Right atrium auricular region (tissue), 2 donors: ENCODE measurements at places on chromosomes 5 and 9. TPM values are rescaled to one million over a fixed set of nuclear protein-coding genes. Genes with fewer than 3 reads are reported as not detected.

GRCh38 chr9:114425126-114425525 is 37.3 kb upstream of the AKNA start:
- no peak for DNase-seq
- no peaks in the 10 kb centered on the region for H3K4me1 ChIP-seq
- H3K36me3 ChIP-seq = no peaks in the 10 kb centered on the region
- no peaks in the 10 kb centered on the region for H3K27me3 ChIP-seq
- H3K4me3 ChIP-seq = no peak overlapping the region

DNA sequence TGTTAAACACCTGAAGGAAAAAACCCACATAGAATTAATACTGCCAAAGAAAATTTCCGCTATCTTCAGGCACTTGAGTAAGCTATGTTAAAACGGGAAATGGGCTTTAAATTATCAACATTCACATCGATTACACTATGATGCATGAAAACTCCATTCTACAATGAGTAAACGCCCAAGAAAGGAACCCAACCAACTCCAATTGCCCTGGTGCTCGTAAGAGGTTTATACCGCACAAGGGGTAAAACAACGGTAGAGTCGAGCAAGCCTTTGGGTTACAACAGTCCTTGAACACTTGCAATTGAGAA is 1.0 kb downstream of the AGTPBP1 start:
- H3K4me1 ChIP-seq = no peaks in the 10 kb centered on the region
- peak overlapping the region; percentile 95 for H3K27ac ChIP-seq
- DNase-seq = no peak

- no peak overlapping the region for H3K4me3 ChIP-seq
- H3K27me3 ChIP-seq = no peaks in the 10 kb centered on the region
- H3K36me3 ChIP-seq = no peaks in the 10 kb centered on the region
- no peak overlapping the region for H3K27ac ChIP-seq
- DNase-seq = peak; percentile 52
Observed at GRCh38 chr9:121827251-121827967, 176.0 kb downstream of the DAB2IP start.

DMRT3 gene
- not detected for total RNA-seq

DNA sequence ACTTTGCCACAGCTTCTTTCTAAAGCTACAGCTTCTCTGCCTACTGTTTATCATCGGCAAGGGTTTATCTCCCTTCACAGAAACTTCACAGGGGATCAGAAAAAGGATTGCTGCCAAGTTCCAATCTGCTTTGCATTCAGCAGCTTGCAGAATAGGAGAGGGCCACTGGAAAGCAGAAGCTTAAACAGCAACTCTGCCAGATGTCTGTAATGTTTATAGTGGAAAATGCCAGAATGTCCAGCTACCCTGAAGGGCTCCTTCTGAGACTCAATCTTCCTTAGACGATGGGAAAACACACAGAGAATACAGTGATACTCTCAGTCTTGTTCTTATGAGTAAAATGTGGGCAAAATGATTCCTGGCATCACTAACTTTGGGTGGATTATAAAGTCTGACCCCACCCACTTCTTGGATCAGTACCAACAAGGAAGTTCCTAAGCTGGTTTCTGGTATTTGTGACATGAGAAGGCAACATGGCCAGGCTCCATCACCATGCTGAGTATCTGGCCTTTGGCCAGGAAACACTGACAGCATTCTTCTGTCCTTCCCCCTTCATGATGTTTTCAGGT is 19.0 kb downstream of the STOM start:
- H3K27me3 ChIP-seq = no peaks in the 10 kb centered on the region
- H3K36me3 ChIP-seq = peaks cover 84% of the 10 kb centered on the region
- peak overlapping the region; percentile 95 for H3K27ac ChIP-seq
- peaks cover 67% of the 10 kb centered on the region for H3K4me1 ChIP-seq
- H3K4me3 ChIP-seq = no peak overlapping the region

- DNase-seq = no peak
- H3K27me3 ChIP-seq = no peaks in the 10 kb centered on the region
- H3K27ac ChIP-seq = no peak overlapping the region
- no peak overlapping the region for H3K4me3 ChIP-seq
- H3K36me3 ChIP-seq = no peaks in the 10 kb centered on the region
Observed at GRCh38 chr5:106508894-106509293, 1161.8 kb downstream of the EFNA5 start.

- H3K4me3 ChIP-seq = no peak overlapping the region
- no peak overlapping the region for H3K27ac ChIP-seq
- no peaks in the 10 kb centered on the region for H3K27me3 ChIP-seq
- no peak for DNase-seq
- no peaks in the 10 kb centered on the region for H3K4me1 ChIP-seq
Observed at GRCh38 chr9:1647776-1648175, 367.4 kb upstream of the SMARCA2 start.
